ENCODE measurements at places on chromosomes 3 and 15.
A peak's percentile ranks its signal among the peaks of the same experiment; 100 is the strongest.

- DNase-seq, result no peak
Measured at GRCh38 chr3:127072971-127073783, 90.3 kb downstream of the PLXNA1 start.

- DNase-seq, result peak; percentile 82
Measured at GRCh38 chr15:66603301-66604179, 37.7 kb upstream of the LCTL start.

- DNase-seq, result no peak
Measured at GRCh38 chr3:174869448-174869847, 10.3 kb downstream of the NAALADL2 start.

DNA sequence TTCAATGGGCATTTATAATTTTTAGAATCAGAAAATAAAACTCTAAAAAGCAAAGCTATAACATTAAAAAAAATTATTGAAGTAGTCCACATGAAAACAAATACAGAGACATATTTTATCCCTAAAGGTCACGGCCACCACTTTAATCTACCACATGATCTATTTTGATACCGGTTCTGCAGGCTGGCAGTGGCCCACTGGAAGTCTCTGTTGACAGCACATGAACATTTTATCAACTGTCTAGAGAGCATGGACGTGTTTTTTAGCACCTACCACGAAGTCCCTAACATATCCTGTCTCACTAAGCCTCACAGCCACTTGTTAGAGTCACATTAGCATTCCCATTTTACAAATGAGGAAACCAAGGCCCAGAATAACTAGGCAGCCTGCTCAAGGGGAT is 1.8 kb upstream of the CPA3 start:
- no peak for DNase-seq

DNA sequence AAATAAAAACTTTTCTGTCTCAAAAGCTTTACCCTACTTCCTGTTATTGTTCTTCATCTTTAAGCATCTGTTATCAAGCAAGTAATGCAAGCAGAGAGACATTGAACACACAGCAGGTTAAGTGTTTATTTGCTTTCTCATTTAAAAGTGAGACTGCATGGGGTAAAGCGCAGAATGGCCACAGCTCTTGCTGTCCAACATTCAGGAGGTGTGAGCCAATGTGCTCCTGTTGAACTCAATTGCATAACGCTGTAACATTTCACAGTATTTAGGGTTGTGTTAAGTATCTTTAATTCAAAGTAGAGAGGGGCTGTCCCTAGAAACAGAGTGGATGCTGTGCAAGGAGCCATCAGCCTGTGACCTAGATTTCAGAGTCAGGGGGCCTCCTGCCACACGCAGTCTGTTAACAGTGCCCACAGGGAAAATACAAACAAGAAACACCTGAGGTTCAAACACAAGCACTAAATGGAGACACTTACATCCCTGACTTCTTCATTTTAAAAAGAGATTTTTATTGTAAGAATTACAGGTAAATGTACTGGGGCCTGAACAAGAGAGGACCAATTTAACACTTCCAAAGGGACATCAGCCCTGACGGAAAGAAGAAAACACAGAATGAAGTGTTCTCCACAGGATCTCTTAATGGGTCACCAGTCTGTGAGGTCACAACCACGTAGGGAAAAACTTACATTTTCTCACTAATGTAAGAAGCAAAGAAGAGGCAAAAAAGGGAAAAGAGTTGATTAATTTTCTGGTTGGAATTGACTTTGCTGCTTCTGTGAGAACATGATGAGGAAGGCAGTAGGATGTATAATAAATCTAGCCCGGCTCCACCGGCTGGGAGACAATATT is 815.1 kb downstream of the VGLL3 start:
- DNase-seq, result no peak

- no peak for DNase-seq
Measured at GRCh38 chr3:72565593-72565992, 282.7 kb downstream of the SHQ1 start.

DNA sequence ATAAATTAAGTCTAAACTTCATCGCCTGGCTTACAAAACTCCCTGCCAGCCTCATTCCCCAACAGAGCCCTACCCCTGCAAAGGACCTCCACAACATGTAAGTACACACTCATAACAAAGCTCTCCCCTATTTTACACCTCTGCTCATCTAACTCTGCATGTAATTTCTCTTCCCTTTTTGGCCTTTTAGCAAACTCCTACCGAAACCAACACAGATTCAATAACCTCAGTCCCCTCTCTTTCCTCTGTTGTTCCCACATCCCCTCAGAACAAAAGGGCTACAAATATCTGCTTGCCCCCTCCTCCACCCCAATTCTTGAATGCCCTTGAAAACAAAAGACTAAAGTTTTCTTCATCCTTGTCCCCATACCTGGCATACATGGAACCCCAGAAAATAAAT is 662 bp downstream of the UBL7 start:
- peak; percentile 28 for DNase-seq

GRCh38 chr3:105662306-105662705 is 206.5 kb downstream of the CBLB start:
- DNase-seq, result no peak

DNA sequence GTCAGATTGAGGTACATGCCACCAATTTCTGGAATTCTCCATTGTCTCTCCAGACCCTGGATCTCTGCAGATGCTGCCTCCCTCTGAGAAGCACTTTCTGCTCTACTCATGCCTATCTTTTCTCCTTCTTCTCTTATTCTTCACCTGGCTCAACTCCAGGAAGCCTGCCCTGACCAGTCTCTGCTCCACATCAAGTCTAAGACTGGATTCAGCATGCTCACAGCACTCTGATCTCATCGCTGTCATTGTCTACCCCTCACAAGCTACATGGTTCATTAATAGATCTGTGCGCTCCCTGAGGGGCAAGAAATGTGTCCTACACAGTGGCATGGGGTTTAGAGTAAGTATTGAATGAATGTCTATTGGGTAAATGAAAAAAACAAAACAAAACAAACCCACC is 38.7 kb downstream of the CCR4 start:
- no peak for DNase-seq

DNA sequence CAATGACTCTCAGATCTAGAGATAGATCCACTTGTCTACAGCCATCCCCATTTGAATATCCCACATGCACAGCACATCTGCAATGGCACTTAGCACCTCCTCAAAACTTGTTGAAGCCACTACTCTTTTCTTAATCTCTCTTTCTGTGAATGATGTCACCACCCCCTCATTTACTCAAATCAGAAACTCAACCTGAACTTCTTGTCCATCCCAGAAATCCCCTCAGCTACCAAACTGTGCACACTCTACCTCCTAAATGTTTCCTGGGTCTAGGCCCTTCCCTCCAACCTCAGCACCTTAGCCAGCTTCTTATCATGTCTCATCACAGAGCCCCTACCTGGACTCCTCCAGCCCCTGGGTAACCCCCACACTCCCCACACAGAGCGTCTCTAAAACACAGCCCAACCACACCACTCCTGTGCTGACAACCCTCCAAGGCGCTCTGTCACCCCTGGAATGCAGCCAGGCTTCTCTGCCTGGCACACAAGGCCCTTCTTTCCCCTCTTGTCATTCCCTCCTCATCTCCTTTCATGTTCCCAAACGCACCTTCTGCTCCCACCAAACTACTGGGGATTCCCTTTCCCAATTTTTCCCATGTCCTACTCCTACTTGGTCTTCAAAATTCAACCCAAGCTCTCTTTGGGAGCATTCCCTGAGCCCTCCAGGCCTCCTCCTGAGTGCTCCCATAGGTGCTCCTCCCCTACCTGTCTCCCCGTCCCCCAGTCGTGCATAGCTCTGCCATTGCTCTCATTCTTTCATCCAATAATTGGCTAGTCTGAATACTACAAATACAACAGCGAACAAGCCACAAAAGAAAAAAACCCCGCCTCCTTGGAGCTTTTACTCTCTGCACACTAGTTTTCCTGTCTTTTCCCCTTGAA is 39.8 kb upstream of the ZBTB38 start:
- DNase-seq, result no peak

DNA sequence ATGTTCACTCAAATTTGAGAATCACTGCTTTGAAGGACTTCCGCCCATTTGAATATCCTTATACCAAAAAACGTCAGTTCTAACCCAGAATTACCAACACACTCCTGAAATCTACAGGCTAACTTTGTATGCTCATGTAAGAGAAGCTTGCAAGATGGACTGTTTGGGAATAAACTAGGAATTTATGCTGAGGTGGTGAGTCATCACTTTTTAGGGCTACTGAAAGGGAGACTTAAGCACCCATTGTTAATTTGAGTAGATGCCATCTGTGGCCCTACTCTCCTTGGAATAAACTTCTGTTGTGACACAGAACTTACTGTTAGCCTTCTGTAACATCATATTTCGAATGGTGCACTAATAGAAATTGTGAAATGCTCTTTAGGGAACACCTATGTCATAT is 74.6 kb downstream of the FGF12 start:
- DNase-seq, result no peak

GRCh38 chr3:131716007-131716406 is 213.2 kb upstream of the MRPL3 start:
- DNase-seq, result peak; percentile 20

DNA sequence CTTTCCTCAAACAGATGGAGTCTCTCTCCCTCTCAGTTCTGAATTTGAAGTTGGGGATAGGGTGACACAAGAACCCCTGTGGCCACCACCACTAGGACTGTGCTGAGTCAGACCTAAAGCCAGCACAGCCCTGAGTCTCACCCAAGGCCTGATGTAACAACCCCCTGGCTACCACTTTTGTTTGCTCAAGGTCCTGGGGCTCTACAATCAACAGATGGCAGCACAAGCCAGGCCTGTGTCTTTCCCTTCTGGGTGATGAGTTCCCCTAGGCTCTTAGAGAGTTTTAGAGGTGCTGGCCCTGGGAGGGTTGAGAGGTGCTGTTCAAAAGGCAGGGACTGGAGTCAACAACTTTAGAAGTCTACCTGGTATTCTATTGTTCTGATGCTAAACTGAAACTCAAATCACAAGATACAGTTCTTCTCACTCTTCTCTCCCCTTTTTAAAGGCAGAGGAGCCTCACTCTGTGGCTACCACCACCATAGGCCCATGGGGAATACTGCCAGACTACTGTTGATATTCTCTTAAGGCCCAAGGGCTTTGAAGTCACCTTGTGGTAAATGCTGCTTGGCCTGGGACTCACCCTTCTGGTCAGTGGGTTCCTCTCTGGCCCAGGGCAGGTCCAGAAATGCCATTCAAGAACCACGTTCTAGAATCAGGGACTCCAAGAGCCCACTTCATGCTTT is 6.5 kb downstream of the OR5K4 start:
- no peak for DNase-seq

- no peak for DNase-seq
Measured at GRCh38 chr3:103919327-103919726, 1447.4 kb upstream of the ALCAM start.

- no peak for DNase-seq
Measured at GRCh38 chr3:134036291-134036690, 6.6 kb upstream of the SLCO2A1 start.

- no peak for DNase-seq
Measured at GRCh38 chr3:171569571-171570132, 109.4 kb upstream of the TNIK start.

- no peak for DNase-seq
Measured at GRCh38 chr3:80553211-80553610, 785.4 kb upstream of the ROBO1 start.

DNA sequence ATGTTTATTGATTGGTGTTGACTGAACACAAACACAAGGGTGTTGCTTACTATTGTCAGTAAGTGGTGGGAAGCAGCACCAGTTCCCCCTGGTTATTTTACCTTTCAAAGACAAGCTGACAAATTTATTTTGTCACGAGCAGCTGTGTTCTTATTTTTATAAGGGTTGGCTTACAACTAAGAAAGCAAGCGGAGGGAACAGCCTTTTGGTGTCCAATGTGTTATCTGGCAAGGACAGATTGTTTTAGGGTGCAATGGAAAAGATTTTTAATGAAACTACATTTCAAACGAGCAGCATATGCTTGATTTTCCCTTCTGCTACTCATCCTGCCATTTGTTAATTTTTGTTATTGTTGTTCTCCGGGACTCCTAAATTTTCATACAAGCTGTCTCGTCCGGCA is 920.6 kb upstream of the CFAP20DC start:
- DNase-seq, result no peak

DNA sequence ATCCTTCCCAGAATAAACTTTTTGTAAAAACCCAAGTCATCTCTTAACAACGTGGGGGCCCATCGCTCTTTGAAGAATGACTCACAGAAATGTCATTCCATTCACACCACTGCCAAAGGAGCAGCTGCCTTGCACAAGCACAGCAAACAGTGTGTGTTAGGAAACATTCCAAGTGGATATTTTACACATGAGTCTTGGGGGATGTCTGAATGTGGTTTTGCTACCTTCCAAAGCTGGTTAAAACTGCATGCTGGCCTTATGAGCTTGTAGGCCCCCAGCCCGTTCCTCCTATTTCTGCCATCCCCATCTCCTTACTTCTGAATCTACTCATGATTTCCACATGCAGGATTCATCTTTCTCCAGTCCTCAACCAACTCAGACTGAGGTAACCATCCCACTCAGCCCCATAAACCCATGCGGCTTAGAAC is 130.8 kb downstream of the CPNE4 start:
- no peak for DNase-seq

DNA sequence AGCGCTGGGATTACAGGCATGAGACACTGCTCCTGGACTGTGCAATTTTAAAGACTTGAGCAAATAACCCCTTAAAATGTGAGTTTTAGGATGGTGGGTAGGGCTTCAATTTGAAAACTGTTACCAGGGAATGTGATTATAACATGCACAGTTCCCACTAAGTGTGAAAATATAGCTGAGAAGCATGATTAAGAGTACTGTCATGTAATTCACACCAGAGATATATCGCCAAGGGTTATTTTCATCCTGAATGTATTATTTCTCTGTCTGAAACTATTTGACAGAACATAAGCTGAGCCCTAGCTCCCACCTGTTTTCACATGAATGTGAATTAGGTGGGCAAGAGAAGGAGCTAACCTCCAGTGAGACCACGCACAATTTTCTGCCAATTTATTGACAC is 457.2 kb downstream of the GABRG3 start:
- DNase-seq, result no peak

DNA sequence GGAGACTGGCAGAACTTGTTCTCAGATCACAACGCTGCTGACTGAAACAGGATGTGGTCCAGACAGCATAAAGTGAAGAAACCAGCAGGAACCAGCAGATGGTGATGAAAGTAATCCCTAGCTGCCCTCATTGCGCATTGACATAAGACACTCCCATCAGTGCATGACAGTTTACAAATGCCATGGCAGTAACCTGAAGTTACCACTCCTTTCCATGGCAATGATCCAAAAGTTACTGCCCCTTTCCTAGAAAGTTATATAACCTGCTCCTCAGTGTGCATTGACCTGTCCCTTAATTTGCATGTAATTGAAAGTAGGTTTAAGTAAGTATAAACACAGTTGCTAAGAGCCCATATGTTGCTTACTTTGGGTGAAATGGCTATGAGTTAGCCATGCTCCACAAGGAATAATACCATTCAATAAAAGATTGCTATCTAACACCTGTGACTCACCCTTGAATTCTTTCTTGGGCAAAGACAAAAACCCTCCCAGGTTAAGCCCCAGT is 149.1 kb upstream of the CD96 start:
- DNase-seq, result no peak

- no peak for DNase-seq
Measured at GRCh38 chr15:99099661-99100060, 5.2 kb upstream of the SYNM start.

GRCh38 chr3:187066228-187066995 is 72.9 kb downstream of the RPL39L start:
- peak; percentile 64 for DNase-seq

GRCh38 chr15:88147760-88148159 is 108.8 kb downstream of the NTRK3 start:
- no peak for DNase-seq

- DNase-seq, result no peak
Measured at GRCh38 chr15:75751116-75751875, 38.6 kb upstream of the CSPG4 start.

Measured in RPMI8226 (cell line).